ENCODE measurements at places on chromosomes 13 and 19. TPM values are rescaled to one million over a fixed set of nuclear protein-coding genes. Genes with fewer than 3 reads are reported as not detected.
A peak's percentile ranks its signal among the peaks of the same experiment; 100 is the strongest.

DNA sequence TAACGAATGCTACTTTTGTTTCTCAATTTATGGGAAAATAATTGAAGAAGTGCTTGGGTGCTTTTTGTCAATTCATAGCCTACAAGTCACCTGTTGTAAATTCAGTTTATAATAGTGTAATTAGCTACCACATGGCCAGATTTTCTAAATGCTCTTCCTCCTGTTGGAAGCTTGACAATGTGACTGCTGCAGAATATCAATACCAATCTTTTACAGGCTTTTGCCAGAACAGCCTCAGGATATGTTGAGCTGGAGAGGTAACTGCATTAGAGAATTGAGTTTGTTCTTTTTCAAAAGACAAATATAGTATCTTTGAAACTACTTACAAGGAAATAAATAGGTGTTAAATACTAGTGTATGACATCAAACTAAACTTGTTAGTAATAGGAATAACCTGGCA, 277.8 kb downstream of the POU4F1 start:
- DNase-seq, result no peak

GRCh38 chr13:36357692-36358091, 11.5 kb upstream of the SPART start:
- DNase-seq, result peak; percentile 56

DNA sequence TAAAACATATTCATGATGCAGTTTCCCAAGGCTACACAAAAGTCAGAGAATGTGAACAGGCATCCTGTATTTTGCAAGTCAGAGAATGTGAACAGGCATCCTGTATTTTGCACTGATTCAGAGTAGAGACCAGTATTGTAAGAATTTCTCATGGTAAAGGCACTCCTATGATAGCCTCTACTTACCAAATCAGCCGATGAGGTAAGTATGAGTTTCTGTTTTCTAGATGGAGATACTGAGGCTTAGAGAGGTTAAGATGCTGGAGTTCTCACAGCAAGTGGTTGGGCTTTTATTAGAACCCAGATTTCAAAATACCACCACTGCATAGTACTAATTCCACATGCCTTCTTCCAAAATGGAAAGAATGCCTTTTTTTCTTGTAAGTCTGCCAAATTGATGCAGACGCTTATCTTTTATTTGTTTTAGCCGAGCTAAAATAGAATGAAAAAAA, 12.3 kb downstream of the TPT1 start:
- no peak for DNase-seq

SEMA6B gene
- total RNA-seq, result 7.2 TPM

DNA sequence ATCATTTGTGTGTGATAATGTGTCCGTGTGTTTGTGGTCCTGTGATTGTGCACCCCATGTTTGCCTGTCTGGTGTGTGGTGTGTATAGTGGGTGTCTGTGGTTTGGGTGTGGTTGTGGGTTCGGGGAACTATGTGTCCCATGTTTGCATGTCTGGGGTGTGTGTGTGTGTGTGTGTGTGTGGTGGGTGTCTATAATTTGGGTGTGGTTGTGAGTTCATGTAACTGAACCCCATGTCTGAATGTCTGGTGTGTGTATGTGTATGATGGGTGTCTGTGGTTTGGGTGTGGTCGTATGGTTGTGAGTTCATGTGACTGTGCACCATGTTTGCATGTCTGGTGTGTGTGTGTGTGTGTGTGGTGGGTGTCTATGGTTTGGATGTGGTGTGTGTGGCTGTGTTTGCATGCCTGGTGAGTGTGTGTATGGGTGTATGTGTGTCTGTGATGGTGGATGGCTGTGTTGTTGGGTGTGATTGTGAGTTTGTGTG, 11.1 kb upstream of the NFIX start:
- DNase-seq, result no peak

KCNC3 gene
- 2.6 TPM for total RNA-seq

DNA sequence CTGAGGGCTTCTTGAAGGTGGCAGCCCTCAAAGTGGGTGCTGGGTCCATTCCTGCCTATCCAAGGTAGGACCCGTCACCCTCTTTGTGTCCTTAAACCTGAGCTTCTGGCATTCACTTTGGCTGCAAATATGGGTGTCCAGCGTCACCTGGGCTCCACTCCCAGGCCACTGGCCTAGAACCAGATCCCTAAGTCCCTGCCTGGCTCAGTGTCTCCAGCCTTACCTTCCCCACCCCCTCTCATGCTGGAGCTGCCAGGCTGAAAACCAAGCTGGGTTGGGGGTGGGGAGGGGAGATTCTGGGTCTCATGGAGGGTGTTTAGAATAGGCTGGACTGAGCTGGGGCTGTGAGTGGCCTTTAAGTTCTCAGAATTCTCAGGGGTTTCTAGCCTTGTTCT, 12.4 kb downstream of the PDE4A start:
- peak; percentile 39 for DNase-seq

GAPDHS gene
- not detected for total RNA-seq

DNA sequence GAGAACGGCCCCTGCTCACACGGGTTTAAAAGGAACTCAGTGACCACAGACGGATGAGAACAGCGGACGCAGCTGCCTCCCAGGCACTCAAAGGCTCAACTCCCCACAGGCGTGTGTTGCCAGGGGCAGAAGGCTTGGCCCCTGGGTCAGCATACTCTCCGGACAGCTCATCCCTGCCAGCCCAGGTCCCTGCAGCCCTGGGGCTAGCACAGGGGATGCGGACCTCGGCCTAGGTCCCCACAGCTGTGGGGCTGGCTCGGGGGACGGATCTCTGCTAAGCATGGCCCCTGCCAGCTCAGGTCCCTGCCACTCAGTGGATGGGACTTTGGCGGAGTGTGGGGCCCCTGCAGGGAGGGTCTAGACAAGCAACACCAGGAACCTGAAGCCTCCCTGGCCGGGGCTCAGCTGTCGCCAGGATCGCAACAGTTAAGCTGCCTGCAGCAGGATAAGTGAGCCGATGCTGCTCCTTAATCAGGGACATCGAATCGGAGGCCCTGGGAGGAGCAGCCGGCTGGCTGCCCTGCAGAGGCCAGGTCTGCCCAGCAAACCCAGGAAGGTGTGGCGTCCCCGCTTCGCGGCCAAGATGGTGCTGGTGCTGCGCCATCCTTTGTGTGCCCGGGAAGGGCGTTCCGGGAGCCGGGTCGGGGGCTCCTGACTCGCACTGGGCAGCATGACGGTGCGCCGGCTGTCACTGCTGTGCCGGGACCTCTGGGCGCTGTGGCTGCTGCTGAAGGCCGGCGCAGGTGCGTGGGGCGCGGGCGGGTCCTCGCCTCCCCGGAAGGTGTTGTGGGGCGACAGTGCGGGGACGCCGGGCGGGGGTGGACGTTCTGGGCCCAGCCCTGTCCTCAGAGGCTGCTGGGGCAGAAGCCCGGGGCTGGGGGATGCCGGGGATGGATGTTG, 32.5 kb downstream of the MCF2L start:
- no peak for DNase-seq

- DNase-seq, result peak; percentile 69
Measured at GRCh38 chr19:46784262-46785053, 3.9 kb downstream of the SLC1A5 start.

MYO16 gene
- total RNA-seq, result 1.7 TPM

ICAM1 gene
- total RNA-seq, result 7.1 TPM

NRTN gene
- 22.8 TPM for total RNA-seq

- DNase-seq, result peak; percentile 44
Measured at GRCh38 chr13:75480671-75481175, 1.2 kb downstream of the TBC1D4 start.

KCNN1 gene
- total RNA-seq, result 0.38 TPM

ZIC2 gene
- total RNA-seq, result not detected

ANGPTL8 gene
- total RNA-seq, result not detected

- DNase-seq, result no peak
Measured at GRCh38 chr19:39335168-39335548, 685 bp downstream of the GMFG start.

GRCh38 chr19:34314437-34315313, 50.3 kb upstream of the GPI start:
- no peak for DNase-seq

GRCh38 chr13:62320129-62321108, 904.8 kb upstream of the PCDH20 start:
- DNase-seq, result no peak

DNA sequence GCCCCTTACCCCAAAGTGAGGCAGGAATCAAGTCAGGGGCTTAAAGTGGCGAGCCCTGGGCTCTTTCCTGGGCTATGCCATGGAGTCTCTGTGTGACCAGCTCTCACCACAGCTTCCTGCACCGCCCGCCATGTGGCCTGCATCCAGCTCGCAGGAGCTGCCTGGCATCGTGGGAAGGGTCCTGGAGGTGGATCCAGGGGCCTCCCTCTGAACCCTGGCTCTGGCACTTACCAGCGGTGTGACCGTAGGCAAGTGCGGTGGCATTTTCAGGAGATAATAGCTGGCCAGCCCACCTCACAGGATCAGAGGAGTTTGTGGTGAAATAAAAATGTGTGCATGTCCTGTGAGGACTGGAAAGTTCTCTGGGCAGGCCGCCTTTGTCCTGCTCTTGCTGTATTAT, 26.0 kb downstream of the DHRS12 start:
- no peak for DNase-seq

DNA sequence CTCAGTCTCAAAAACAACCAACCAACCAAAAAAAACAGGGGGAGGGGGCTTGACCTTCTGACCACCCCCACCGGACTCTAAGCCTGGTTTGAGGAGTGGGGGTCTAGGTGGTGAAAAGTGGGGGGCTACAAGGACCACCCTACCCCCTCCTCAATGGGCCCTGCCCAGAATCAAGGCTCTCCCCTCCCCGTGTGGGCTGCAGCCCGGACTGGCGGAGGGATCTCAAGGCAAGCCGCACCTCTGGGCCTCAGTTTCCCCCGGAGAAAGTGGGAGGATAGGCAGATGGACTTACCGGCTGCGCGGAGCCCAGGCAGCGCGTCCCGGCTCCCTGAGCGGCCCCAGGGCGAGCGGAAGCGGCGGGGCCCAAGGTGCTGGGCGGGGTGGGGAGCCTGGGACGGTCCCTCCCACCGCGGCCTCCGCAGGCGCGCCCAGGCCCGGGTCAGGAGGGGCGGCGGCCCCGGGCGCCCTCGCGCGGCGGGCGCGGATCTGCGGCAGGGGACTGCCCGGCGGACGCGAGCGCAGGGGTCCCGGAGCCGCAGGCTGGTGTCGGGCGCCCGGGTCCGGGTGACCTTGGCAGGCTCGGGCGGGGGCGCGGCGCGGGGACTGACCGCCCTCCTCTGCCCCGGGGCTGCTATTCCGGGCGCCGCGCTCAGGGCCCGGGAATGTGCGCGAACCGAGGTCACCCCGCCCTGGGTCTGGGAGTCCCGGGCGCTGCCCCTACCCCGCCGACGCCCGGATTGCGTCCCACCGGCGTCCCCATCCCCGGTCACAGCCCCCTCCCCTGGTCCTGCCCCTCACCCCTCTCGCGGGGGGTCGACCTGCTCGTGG, at the start of gene ADAMTSL5:
Gene ADAMTSL5 (minus strand): TSS at position 349 of the 828 bp plus-strand sequence. CDS start 2,076 bp downstream, outside the sequence.
- peak; percentile 69 for DNase-seq

GRCh38 chr13:76968041-76968440, 19.7 kb downstream of the ACOD1 start:
- DNase-seq, result no peak

SLITRK5 gene
- 0.03 TPM for total RNA-seq

GRCh38 chr19:10885201-10886169, 14.1 kb downstream of the CARM1 start:
- DNase-seq, result no peak

GRCh38 chr19:20923077-20923871, at the start of gene ZNF85:
Gene ZNF85, plus strand, starts transcription at chr19:20923251. Its CDS starts 150 bp downstream, at chr19:20923401.
- peak; percentile 90 for DNase-seq

DNA sequence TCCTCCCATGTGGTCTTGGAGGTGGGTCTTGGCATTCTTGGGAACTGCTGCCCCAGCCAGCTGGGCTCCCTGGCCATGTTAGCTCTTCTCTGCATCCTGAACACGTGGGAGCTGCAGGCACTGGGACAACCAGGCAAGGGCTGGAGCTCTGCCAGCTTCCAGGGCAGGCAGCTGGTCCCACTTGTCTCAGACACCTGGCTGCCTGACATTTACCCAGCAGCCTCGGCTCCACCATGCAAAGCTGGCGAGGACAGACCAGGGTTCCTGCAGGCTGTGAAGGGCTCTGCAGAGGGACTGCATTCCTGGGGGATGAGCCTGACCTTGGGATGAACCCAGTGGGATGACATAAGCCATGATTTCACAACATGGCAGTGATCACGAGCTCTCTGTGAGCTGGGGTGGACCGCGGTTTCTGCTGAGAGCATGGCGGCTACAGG, 99.0 kb upstream of the TSHZ3 start:
- peak; percentile 82 for DNase-seq

DNA sequence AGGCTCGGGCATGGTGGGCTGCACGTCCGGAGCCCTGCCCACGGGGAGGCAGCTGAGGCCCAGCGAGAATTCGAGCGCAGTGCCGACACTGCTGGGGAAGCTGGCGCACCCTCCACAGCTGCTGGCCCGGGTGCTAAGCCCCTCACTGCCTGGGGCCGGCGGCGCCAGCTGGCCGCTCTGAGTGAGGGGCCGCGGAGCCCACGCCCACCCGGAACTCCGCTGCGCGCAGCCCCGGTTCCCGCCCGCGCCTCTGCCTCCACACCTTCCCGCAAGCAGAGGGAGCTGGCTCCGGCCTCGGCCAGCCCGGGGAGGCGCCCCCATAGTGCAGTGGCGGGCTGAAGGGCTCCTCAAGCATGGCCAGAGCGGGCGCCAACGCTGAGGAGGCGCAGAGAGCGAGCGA, 2080.4 kb downstream of the PCDH9 start:
- DNase-seq, result no peak

CPB2 gene
- total RNA-seq, result not detected

- peak; percentile 58 for DNase-seq
Measured at GRCh38 chr19:16825312-16826052, 3.7 kb upstream of the SIN3B start.

PPP6R1 gene
- total RNA-seq, result 39.8 TPM

DNA sequence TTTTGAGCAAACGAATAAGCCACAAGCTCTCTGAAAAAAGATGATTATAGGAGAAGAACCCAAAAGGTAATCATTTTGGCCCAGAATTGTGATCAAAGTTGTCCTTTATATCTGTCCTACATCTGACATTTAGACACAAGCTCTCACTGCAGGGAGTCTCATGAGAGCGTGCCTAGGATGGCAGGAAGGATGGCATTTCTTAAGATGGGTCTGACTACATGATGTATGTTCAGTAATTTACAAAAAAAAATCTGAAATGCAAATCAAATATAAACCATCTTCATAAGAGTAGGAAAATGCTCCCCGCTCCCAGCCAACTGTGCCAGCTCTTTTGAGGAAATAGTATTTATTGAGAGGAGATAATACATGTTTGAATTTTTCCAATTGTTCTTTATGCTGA, 81.0 kb upstream of the MBNL2 start:
- DNase-seq, result no peak
